ENCODE measurements at places on chromosomes 5 and 9.

DNA sequence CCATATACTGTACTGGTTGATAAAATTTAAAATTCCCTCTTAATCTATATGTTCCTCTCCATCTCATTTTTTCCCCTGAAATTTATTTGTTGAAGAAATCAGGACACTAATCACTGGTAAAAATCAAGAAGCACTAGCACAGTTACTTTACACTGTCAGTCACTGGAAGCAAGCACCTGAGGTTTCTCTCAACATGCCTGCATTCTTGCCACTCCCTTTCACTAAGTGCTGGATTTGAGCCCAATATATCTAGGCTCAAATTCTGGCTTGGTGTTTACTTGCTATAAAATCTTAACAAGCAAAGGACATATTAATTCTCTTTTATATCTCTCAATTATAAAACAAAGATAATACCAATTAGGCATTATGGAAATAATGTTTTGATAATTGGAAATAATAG lies 58.6 kb downstream of the DIAPH1 start:
- DNase-seq: peak; percentile 48

DNA sequence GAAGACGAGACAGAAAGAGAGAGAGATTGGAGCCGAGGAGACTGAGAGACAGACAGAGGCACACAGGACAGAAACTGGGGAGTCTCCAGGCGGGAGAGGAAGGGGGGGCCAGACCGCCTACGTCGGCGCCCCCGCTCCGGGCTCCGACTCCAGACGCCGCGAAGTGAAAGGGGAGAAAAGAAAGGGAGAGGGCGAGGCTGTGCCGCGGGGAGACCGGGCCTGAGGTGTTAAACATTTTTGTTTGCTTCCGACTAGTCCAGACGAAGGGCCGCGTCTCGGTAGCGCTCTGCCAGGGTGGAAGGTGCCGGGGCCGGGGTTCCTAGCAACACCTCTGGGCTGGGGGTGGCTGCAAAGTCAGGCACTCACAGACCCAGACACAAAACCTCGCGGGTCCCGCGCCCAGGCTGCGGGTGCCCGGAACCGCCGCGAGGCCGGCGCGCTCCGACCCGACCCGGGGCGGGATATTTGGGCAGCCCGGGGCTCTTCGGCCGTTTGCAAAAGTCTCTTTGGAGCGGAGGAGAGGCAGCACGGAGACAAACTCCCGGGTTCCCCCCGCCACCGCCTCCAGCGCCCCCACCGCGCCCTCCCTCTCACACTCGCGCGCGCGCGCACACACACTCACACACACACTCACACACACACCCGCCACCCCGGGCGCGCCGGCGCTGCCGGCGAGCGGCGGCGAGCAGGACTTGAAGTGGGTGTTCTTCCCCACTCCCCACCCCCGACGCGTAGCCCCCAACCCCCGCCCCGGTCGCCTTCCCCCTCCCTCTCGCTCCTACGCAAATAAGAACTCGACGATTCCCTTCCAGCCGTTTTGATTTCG lies 626 bp upstream of the FST start:
- peak; percentile 34 for DNase-seq

DNA sequence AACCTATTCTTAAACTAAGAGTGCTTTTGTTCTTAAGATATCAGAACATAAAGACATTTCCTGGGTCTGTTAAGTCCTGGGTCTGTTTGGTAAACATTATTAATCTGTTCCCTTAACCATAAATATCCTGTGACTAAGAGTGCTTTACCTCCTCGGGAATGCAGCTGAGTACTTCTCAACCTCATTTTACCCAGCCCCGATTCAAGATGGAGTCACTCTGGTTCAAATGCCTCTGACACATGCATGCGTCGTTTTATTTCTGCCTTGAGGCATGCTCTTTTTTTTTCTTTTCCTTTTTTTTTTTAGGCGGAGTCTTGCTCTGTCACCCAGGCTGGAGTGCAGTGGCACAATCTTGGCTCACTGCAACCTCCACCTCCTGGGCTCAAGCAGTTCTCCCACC lies 39.8 kb upstream of the FBXL17 start:
- no peak for DNase-seq

DNA sequence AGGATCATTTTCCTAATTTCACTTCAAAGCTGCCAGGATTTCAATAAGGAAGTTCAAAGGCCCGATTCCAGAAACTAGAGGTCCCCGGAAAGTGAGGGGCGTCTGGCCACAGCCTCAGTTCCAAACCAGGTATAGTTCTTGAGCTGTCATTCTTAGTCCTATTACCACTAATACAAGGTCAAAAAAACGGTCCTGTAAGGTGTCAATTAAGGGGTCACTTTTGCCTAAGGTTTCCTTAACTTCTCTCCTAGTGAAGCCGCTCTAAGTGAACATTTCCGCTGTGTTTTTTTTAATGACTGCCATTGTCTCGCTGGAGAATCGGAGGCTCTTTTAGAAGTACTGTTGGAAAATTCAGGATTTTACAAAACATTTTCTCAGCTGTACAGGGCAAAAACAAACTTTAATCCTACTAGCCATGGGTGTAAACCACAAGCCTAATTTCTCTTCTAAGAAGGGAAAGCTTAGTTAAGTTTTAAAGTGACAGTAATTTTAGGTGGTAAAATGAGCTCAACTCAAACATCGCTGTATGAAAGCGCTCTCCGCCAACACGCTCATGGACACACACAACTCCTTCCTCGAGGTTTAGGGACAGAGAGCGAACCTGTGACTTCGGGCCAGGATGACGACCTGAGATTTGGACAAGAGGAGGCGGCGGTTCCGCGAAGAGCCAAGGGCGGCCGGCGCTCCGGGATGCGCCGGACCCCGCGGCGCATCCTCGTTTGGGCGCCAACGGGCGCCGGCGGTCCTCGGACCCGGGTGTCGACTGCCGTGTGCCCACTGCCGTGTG lies 76.7 kb upstream of the IFNE start:
- no peak for DNase-seq

DNA sequence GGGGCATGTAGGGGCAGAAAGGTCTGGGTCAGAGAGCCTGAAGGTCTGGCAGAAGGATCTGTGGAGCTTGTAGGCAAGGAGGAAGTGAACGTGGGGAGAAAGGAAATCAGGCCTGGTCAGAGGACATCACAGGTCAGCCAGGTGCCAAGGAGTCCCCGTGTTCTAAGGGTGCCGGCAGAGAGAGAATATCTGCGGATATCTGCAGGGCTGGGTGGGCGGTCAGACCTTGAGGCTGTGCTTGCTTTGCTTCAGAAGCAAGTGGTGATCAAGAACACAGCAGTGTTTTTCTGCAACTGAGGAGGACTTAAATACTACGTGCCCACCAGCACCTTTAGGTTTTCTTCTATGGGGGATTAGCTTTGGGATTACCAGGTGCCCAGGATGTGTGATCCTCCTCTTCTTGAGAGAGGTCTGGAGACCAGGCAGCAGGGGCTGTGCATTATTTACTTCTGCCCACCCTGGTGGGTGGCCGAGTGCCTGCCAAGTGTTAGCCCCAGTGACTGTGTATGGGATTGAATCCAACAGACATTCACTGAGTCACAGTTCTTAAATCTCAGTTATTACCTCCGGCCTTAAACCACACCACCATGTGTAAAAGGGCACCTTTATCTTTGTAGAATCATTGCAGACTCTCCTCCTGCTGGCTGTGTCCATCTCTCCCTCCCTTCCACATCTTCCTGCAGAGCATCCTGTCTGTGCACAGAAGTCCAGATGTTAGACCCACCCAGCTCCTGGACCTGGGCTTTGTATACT lies 12.5 kb upstream of the SHB start:
- DNase-seq: no peak

GRCh38 chr5:175501759-175502158 lies 23.4 kb downstream of the SFXN1 start:
- no peak for DNase-seq

GRCh38 chr5:1930880-1931603 lies 48.3 kb upstream of the IRX4 start:
- DNase-seq: no peak

DNA sequence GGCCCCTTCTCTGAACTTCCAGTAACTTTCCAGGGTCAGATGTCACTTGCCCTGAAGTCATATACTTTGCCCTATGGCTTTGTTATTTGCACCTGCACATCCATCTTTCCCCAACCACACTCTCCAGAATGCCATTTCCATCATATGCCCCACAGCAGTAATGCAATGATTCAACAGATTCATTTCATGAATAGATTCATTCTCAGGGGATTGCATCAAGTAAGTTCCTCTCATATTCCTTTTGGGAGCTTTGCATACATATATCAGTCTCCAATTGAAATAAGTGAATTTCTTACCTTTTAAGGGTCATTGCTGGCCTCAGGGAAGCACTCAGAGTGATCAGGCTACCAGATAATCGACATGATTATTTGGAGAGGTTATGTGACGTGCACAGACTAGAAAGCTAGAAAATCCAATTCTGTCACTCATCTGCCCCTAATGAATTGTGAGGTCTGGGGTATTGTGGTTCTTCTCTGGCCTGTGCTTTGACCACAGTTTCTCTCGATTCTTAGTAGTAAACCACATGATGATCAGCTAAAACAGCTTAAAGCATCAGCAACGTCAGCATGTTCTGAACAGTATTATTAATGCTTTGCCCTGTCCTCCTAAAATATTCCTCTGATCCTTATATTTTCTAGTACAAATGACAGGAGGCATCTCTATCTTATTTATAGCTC lies 179.9 kb downstream of the ATPSCKMT start:
- no peak for DNase-seq

DNA sequence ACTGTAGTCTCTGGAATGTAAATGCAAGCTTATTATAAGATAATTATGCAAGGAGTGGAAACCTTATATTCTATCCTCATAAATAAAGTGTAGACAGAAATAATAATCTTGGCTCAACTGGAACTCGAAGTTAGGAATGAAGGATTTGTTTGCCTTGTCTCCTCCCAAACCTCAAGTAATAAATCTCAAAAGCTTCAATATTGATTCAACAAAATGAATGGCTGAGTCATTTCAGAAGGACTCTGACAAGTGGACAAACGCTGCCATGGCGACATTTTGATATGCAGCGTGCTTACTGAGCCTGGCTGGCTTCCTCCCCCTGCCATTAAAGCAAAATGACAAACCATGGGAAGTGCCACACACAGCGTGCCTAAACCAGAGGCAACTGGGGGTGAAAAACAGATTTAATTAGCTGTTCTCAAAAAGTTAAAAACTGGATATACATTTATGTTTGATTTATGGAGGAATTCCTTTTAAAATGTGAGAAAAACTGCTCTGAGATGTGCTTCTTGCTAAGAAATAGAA lies 10.5 kb upstream of the ADGRV1 start:
- DNase-seq: peak; percentile 44

DNA sequence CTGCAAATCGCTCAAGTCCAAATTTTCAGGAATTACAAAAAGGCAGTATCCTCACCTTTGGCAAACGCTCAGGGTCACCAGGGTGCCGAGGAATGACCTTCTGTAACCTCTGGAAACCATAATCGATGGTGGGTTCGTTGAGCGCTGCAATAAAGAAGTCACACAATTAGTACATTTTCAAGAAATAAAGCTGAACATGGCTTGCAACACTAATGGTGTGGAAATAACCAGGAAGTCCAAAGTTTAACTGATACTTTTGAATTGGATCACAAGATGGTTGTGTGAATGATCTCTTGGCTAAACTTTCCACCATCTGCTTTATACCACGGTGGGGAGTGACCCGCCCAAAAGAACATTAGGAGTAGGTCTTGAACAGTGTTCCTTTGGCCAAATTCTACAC lies 368.7 kb downstream of the EBF1 start:
- no peak for DNase-seq

DNA sequence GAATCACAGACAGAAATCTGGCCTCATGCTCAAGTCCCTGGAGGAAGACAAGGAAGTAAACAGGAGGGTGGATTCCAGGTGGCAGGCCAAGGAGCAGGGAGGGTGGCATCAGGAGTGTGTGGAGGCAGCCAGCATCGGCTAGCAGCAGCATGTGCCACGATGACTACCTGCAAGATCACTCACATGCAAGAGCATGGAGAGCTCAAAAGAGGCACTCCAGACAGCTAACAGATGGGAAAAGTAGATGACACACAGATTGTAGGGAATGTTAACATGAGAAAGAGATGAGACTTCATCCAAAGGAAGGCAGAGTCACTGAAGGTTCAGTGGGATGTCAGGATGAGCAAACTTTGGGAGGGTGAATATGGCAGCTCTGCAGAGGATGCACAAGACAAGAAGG lies 104.3 kb downstream of the SEMA5A start:
- DNase-seq: no peak

GRCh38 chr9:7266911-7267595 lies 509.3 kb downstream of the KDM4C start:
- DNase-seq: no peak

GRCh38 chr5:15282611-15283010 lies 217.4 kb upstream of the FBXL7 start:
- no peak for DNase-seq

DNA sequence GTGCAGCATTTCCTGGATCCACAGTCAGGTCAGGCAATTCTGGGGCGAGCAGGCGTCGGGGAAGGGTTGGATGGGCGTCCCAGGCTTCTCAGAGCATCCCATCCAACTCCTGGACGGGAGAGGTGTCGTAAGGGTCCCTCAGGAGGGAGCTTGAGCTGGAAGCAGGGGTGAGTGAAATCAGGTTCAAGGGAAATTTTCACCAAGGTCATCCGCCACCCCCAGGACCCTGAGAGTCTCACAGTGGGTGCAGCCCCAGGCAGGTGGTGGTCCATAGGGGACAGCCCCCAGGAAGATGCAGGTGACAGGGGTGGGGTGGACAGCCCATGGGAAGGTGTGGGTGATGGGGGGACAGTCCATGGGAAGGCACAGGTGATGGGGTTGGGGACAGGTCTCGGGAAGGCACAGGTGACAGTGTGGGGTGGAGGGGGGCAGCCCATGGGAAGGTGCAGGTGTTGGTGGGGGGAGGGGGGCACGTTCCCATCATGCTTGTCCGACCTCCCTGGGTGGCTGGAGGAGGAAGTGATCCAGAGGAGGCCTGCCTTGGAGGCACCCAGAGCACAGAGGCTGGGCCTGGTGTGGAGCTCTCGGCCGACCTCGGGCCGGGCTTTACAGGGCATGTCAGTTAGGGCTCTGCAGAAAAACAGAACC lies 48.9 kb downstream of the AHRR start:
- no peak for DNase-seq

GRCh38 chr5:147557876-147558745 lies 48.2 kb upstream of the DPYSL3 start:
- no peak for DNase-seq

DNA sequence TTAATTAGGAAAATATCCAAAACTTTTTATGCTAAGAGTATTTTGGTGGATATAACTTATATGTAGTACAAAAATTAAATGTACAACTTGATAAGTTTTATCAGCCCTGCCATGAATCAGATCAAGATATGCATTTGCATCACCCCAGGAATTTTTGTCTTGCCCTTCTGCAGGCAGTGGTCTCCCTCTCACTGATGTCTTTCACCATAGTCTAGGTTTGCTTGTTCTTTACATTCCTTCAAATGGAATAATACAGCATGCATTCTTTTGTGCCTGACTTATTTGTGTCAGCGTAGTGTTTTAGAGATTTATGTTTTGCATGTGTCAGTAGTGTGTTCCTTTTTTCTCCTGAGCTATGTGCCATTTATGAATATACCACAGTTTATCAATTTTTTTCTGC lies 36.4 kb downstream of the RNF180 start:
- DNase-seq: no peak
